ENCODE measurements at places on chromosomes 12 and 14.

- DNase-seq: no peak
Measured at GRCh38 chr14:65167072-65167645, 64.8 kb upstream of the MAX start.

- no peak for DNase-seq
Measured at GRCh38 chr12:6849976-6850560, 1.0 kb downstream of the CDCA3 start.

- no peak for DNase-seq
Measured at GRCh38 chr14:75340921-75341320, 62.3 kb downstream of the FOS start.

DNA sequence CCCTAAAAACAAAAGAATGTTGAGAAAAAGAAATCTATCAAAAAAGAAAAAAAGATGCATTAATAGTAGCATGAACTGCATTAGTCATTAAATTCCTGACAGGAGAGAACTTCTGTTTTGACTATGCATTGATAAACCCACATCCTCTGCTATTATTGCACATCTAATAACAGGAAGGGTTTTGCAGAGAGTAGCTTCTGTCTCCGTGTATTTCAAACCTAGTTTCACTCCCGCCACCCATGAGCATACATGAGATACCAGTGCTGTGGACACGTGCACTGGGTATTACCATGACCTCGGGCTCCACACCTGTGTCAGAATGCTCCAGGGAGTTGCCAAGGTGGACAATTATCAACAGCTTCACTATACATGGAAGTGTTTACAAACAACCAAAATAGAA lies 449.1 kb upstream of the SOX5 start:
- DNase-seq: no peak

DNA sequence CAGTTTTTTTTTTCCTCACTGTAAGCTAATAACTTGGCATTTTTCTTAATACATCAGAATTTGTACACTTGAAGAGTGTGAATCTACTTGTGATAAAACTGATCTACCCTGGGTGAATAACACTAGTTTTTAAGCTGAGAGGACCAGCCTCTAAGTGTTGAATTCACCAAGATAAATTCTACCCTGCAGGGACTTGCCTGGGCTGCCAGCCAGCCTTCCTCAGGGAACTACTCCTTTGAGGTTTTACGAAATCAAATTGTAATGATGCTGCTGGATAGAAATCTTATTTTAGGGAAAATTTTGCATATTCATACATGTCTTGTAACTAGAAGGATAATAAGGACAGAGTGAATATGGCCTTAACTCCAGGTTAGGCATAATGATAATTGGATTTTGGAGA lies 1.9 kb downstream of the MED21 start:
- no peak for DNase-seq

DNA sequence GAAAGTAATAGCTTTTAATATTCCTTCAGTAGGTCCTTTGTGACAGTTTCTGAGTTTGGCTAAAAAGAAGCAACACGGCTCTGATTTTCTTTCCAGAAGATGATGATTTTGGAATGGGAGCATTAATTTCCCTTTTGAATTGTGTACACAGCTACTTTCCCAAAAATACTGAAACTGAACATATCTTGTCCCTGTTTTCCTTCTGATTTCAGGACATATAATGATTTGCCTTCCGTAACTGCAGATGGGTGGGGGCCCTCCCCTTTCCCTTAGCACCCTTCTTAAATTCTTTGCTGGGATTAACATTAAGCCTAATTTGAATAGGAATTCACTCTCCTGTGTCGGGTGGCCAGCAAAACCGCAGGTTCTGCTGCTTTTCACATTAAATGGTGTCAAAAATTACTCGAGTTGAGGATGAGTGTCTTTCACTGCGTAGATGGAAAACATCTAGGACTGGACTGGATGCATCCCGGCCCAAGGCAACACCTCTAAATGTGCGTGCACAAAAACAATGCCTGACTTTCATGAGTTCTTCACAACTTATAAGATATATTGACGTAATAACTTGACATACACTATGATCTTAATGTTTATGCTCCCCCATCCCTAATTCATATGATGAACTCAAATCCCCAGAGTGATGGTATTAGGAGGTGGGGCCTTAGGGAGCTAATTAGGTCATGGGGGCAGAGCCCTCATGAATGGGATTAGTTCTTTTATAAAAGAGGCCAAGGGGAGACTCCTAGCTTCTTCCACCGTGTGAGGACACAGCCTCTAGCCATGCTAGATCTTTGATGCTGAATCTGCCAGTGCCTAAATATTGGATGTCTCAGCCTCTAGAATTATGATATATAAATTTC lies 158.1 kb downstream of the AEBP2 start:
- no peak for DNase-seq

DNA sequence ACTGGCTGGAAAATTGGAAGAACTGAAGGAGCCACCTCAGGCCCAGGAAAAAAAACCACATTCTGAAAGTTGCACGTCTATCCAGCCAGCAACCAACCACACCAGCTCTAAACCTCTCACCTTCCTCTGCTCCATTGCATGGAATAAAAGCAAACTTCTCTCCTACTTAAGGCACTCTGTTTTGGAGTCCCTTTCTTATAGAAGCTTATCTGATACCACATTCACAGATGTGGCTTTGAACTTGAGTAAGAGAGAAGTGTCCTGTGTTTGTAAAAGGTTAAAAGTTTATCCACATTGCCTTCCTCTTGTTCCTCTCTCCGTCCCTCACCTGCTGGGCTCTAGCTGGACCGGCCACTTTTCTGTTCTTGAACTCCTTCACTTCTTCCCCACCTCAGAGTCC lies 99.6 kb upstream of the PLXNC1 start:
- DNase-seq: no peak

GRCh38 chr12:30613119-30613830 lies 82.4 kb downstream of the IPO8 start:
- no peak for DNase-seq

DNA sequence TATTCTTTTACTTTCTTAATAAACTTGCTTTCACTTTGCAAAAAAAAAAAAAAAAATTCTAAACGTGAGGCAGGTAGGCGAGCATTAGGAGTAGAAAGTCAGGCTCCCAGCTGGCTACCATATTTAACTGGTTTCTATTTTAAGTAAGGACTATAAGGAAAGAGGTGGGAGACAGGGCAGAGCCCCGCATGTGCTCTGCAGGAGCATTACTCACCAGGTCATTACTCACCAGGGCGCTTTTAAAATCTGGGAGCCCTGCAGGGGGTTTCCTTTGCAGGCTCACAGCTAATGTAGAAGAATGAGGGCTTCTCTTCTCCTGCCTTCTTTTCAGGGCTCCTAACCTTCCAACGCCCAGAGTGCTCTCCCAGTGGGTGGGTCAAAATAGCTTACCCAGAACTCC lies 14.0 kb upstream of the DPF3 start:
- DNase-seq: no peak

DNA sequence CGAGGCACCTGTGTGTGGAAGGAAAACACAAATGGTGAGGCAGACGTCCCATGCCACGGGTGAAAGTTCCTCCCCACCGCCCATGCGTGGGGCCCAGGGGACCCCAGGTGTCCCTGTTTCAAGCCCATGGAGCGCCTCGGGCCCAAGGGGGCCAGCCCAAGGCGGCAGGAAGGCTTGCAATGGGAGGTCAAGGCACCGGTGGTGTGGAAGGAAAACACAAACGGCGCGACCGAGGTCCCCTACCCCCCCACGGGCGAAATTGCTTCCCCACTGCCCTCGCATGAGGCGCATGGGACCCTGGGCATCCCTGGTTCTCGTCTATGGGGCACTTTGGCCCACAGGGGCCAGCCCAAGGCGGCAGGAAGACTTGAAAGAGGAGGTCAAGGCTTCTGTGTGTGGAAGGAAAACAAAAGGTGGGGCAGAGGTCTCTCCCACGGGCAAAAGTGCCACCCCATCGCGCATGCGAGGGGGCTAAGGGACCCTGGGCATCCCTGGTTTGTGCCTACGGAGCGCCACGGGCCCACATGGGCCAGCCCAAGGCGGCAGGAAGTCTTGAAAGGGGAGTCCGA lies 379.4 kb downstream of the ALG10 start:
- no peak for DNase-seq

DNA sequence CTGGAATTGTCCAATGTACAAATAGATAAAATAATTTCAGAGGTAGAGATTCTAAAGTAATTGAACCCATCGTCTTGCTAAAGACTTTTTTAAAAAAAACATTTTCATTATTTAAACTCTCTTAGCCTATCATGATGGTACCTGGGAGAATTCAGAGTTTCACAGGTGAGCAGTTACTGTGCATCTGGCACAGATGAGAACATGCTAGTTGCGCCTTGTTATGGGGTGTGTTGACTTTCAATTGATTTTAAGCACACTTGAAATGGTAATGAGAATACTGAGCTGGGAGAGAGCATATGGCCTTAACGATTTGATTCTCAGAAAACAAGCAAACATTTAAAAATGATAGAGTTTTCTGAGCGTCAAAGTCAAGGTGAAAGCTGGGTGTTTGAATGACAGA lies 66.6 kb downstream of the FLRT2 start:
- no peak for DNase-seq

DNA sequence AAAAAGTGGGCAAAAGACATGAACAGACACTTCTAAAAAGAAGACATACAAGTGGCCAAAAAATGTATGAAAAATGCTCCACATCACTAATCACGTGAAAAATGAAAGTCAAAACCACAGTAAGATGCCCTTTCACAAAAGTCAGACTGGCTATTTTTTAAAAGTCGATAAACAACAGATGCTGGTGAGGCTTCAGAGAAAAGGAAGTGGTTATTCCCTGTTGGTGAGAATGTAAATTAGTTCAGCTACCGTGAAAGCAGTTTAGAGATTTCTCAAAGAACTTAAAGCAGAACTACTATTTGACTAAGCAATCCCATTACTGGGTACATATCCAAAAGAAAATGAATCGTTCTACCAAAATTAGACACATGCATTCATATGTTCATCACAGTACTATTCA lies 237.0 kb downstream of the KIF21A start:
- DNase-seq: no peak

DNA sequence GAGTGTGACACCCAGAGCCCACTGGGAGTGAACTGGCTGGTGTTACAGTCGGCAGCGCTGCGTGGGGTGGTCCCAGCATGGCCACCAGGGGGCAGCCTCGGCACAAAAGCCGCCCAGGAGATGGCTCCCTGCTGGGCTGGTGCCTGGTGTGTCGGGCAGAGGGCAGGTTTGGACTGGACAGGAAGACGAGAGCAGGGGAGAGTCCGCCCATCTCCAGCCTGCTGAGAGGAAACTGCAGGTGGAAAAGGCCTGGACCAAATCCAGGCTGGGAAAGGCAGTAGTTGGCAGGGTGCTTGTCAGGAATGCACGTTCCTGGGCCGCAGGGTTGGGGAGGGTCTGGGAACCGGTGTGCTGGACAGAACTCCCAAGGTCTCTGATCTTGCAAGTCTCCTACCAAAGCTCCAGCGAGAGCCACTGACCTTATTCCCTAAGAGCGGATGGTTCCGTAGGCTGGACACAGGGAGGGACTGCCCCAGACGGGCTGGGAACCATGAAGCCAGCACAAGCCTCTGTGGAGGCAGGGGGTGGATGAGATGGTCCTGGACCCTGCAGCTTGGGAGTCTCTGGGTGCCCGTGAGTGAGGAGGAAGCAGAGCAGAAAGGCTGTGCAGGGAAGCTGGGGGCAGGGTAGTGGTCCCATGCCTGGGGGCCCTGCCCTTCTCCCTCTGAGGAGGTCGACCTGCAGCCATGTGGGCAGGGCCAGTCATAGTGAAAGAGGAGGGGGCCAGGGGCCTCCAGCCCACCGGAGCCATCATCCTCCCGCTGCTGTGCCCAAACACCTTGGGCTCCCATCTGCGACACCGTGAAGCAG lies 1.8 kb downstream of the AHNAK2 start:
- no peak for DNase-seq

DNA sequence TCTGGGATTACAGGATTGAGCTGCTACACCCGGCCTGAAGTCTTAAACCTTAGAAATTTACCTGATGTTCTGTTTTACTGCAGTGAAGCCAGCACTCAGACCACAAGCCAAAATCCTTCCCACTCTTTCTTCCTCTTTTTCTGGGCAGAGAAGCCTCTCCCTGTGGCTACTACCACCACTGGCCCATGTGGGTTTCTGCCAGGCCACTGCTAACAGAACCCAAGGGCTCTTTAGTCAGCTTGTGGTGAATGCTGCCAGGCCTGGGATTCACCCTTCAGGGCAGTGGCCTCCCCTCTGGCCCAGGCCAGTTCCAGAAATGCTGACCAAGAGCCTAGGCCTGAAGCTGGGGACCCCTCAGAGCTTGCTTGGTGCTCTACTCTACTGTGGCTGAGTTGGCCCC lies 35.3 kb downstream of the GAS2L3 start:
- no peak for DNase-seq

Data from 8988T (cell line).